ENCODE measurements at places on chromosomes 13 and 19. TPM values are rescaled to one million over a fixed set of nuclear protein-coding genes. Genes with fewer than 3 reads are reported as not detected.

DNA sequence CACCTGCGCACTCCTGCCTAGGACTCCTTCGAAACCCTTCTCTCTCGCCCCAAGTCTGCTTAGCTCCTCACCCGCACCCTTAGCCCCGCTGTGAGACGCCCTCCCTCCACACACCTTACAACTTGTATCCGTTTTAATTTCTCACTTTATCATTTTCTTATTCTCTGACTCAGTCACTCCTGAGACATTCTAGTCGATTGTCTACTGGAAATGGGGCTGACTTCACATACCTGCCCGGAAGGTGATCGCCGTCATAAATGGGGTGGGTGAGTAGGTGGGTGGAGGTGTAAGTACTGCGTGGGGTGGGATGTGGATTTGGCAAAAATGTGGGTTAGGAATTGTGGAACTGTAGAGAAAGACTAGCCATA lies 714 bp downstream of the NDFIP2 start:
- DNase-seq = peak; percentile 74

FCER2 gene
- total RNA-seq = 7.7 TPM

C13orf42 gene
- total RNA-seq = not detected

DNA sequence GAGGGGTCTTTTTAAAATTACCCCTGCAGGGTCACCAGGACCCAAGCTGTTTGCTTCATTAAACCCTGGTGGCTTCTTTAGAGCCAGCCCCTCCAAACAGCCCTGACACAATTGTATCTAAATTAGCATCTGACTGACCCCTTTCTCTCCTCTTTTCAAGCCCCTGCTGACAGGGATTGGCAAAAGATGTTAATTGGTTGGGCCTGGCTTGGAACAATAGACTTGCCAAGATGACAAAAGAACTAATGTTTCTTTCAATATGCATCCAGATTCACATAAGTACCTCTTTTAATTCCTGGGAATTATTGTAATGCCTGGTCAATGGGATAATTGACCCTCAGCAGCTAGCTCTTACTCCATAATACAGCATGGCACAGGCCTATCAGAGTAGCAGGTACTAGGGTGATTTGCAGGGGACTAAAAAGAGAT lies 140.8 kb downstream of the SHISA2 start:
- DNase-seq = no peak

MIR17HG gene
- total RNA-seq = 15.7 TPM

- no peak for DNase-seq
Observed at GRCh38 chr13:24407844-24408243, 98.5 kb downstream of the C1QTNF9 start.

DNA sequence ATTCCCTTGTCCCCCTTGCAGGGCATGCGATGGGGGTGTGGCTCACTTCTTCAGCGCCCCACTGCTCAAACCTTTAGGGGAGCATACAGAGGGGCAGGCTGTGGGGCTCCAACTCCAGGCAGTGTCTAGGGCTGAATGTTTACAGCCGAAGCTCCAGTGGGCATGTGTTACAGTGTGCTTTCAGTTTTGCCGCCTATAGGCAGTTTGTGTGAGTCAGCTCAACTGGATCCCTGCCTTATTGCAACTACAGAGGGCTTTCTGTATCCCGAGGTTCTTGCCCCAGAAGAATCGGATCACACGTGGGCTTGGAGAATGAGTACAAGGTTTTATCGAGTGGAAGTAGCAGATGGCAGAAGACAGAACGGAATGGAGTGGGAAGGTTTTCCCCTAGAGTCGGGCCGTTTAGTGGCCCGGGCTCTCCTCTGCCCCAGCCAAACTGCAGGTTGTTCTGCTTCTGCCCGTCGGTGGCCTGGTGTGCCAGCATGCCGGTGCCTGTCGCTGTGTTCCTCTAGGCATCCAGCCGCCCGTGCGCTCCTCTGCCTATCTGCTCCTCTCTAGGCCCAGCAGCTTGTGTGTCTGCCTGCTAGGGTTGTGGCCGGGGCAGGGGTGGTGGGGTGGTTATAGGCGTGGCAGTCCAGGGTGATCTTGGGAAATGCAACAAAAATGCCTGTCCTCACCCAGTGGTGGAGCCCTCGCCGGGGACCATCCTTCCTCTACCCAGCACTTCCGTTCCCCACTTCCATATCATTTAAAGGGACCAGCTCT lies 435.9 kb upstream of the SGCG start:
- no peak for DNase-seq

WDR87 gene
- not detected for total RNA-seq

GRCh38 chr19:45852983-45853382 lies 10.0 kb downstream of the SYMPK start:
- DNase-seq = no peak

CCDC8 gene
- not detected for total RNA-seq

FXYD1 gene
- 2.0 TPM for total RNA-seq

All from activated T-cell treated with anti-CD3 and anti-CD28 coated beads, Interleukin-2, amount 50 U/mL, for 72 hours (primary cell).